ENCODE measurements at places on chromosomes 12 and 14.

- DNase-seq = no peak
Measured at GRCh38 chr12:122963941-122964265, 2.4 kb downstream of the ABCB9 start.

DNA sequence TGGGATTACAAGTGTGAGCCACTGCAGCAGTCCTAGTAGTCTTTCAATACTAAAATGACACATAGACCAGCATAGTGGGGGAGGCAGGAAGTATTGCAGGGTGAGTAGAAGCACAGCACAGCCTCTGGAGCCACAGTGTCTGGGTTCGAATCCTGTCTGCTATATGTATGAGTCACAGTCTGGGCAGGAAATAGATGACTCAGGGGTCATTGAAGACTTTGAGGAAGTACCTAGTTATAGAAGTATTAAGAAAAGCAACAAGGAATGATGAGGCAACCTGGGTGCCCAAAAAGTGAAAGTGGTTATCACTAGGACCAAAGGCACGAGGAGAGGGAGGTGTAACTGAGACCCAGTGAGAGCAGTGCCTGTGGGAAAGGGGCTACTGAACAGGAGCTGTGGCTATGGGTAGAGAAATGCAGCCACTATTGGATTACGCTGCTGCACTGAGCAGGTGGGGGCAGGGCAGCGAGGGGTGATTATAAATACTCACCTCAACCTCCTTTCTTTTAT lies 124.0 kb downstream of the PDE3A start:
- DNase-seq = peak; percentile 87

DNA sequence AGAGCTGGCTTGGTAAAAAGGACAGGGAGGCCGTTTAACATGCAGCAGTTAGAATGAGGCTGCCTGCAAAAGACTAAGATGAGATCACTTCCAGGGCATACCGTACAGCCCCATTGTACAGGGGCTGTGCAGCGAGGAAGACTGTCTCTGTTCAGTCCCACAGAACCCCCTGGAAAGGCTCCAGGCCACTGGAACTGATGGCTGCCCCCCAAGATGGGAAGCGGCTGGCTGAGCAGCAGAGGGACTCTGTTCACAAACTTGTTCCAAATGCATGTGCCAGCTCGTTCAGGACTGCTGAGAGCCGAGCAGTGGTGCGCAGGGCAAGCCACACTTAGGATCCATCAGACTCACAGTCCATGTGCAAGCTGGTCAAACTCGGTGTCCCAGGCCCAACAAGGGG lies 82.9 kb downstream of the CHGA start:
- no peak for DNase-seq

DNA sequence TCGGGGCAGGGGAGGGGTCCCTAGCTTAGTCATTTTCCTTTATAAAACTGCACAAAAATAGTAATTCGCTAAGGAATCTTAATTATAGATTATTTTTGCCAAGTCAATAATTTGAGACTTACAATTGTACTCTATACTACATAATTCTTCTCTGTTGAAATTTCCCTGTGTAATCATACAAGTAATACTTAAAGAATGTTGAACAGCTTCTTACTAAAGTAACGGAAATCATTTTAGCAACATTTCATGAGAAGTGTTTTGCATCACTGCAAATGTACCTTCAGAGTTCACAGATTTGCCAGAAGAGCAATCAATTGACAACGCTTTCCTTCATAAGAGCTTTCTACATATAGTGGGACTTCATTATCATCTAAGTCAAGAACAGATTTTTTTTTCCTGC lies 7.9 kb upstream of the GNG2 start:
- no peak for DNase-seq

- no peak for DNase-seq
Measured at GRCh38 chr12:46067094-46067493, 76.7 kb upstream of the SCAF11 start.

DNA sequence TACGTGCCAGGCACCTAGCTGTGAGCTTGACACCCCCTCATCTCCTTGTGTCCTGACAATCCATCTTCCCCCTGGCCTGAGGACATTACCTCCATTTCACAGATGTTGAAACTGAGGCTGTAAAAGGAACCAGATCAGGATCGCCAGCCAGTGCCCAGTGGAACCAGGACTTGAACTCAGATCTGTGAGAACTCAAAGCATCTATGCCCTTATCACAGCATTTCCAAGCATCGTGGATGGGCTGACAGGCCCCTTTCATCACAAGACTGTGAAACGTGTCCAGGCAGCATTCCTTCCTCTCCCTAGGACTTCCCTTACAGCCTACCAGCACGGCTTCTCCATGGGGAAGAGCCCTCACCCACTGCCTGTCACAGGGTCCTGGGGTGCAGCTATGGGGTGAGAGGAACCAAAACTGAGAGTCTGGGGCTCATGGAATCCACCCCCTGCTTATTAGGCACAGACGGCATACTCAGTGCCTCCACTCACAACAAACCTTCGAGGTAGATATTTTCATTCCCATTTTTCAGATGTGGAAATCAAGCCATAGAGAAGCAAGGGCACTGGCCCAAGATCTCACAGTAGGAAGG lies 26.9 kb downstream of the CMKLR1 start:
- DNase-seq = no peak

Data from EH (cell line).